ENCODE measurements at places on chromosomes 3 and 15.

GRCh38 chr3:185813691-185814215 is 11.1 kb downstream of the IGF2BP2 start:
- no peak for DNase-seq

GRCh38 chr15:68674975-68675374 is 96.2 kb downstream of the CORO2B start:
- DNase-seq, result no peak

DNA sequence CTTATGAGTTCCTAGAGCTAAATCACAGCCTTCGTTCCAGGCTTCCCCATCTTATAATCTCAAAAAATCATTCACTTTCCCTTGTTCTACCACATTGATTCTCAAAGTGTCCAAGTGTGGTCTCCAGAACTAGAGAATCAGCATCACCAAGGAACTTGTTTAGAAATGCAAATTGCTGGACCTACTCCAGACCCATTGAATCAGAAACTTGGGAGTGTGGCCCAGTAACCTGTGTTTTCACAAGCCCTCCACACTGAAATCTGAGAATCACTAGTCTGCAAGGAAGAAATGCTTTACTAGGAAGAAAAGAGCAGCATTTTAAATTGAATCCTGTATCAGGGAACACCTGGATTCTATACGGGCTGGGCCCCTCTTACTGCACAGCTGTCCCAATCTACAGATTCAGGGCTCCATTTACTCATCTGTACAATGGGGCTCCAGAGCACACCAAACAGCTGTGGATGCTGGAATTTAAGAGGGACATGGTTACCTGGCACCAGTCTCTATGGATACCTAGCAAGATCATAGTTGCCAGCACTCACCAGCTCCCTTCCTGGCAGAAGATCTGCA is 3.9 kb downstream of the MEGF11 start:
- DNase-seq, result no peak

GRCh38 chr3:152192936-152193672 is 75.6 kb upstream of the MBNL1 start:
- DNase-seq, result no peak

- DNase-seq, result no peak
Measured at GRCh38 chr15:89317186-89317720, 17.4 kb downstream of the POLG start.

GRCh38 chr15:78927077-78927790 is 17.6 kb downstream of the CTSH start:
- DNase-seq, result no peak

All from omental fat pad (tissue), 4 donors.